ENCODE measurements at places on chromosomes 7 and 10.

DNA sequence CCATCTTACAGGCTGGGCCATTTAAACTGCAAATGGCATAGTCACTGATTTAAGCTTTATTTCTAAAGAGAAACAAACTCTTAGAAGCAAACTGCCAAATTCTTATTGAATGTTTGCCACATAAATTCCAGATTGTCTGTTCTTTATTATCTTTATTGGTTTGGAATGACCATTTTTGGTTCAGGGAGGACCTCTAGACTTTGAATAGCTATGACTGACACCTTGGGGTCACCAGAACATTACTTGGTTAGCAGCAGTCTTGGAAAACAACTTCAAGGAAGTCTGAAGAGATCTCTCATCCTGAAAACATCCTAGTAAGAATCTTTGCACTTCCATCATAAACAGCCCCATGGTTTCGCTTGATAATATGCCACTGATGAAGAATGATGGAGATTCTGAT lies 197.1 kb downstream of the SUGCT start:
- no peak for DNase-seq

GRCh38 chr10:12509794-12510100 lies 160.4 kb downstream of the CAMK1D start:
- no peak for DNase-seq

- DNase-seq = peak; percentile 79
Measured at GRCh38 chr7:25093268-25093826, 31.7 kb downstream of the CYCS start.

GRCh38 chr10:129136951-129137350 lies 330.1 kb upstream of the MGMT start:
- no peak for DNase-seq

- DNase-seq = no peak
Measured at GRCh38 chr7:38154278-38154677, 23.8 kb upstream of the STARD3NL start.

GRCh38 chr7:77253151-77253550 lies 53.5 kb upstream of the FGL2 start:
- no peak for DNase-seq

DNA sequence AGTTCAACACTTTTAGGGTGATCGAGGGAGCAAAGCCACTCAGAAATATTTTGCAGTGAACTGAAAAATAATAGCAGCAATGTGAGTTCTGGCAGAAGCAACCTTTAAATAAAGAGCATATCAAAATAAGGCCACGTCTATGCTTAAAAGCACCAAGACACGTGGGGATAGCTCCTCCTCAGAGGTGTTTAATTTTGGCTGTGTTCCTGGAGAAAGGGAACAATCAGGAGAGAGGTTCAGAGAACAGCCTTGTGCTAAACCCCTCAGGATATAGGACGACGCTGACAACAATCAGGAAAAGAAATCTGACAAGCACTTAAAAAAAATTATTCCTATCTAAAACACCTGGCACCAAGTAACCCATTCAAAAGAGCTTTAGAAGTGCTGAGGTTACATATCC lies 471.9 kb upstream of the CELF2 start:
- DNase-seq = no peak

- DNase-seq = no peak
Measured at GRCh38 chr10:78572565-78572964, 496.2 kb upstream of the ZMIZ1 start.

GRCh38 chr7:104883248-104883717 lies 130.7 kb upstream of the KMT2E start:
- no peak for DNase-seq

GRCh38 chr7:90709501-90710465 lies 113.7 kb downstream of the CDK14 start:
- DNase-seq = no peak

DNA sequence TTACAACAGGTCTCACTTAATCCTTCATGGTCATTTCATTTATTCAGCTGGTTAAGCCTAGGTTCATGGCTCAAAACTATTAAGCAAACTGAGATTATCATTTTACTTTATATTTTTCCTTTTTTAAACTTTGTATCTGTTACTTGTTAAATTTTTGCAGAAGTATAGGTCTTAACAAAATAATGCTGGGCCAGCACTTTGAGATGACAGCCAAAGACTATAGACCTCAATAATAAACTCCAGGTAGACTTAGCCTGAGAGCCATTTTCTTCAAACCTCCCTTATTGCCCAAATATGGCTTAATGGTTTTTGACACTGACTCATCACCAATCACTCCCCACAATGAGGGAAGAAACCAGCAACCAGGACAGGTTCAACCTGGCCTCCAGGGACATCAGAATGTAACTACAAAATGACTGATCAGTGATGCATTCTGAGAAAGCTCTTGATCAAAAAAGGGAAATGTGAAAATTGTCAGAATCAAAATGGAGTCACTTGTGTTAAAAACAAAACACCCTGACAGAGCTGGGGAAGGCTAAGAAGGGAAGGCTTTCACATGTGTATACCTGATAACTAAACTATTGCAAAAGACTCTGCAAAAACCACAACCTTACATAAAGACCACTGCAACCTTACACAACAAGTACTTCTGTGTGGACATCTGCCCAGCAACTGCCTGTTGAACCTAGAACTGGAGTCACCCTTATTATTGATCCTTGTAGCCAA lies 2.1 kb upstream of the CCDC126 start:
- peak; percentile 22 for DNase-seq

- DNase-seq = no peak
Measured at GRCh38 chr10:95864906-95865813, 42.6 kb upstream of the CC2D2B start.

DNA sequence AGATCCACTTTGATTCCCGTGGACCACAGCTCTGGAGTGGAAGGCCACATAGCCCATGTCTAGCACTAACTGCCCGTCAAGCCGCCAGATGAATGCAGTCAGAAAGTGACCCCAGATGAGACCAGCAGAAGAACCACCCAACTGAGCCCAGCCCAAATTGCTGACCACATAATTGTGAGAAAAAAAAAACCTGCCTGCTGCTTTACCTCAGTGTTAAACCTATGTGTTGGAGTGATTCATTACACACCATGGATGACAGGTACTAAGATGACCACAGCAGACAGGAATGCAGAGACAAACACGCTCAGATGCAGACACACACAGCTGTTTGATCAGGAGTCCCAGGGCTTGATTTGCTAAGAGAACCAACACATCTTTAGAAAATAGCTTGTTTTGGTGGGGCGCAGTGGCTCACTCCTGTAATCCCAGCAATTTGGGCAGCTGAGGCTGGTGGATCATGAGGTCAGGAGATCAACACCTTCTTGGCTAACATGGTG lies 168.1 kb upstream of the PPP2R2D start:
- no peak for DNase-seq

GRCh38 chr7:111677848-111678247 lies 115.6 kb upstream of the IMMP2L start:
- no peak for DNase-seq

- no peak for DNase-seq
Measured at GRCh38 chr10:35834877-35835494, 192.9 kb upstream of the FZD8 start.

DNA sequence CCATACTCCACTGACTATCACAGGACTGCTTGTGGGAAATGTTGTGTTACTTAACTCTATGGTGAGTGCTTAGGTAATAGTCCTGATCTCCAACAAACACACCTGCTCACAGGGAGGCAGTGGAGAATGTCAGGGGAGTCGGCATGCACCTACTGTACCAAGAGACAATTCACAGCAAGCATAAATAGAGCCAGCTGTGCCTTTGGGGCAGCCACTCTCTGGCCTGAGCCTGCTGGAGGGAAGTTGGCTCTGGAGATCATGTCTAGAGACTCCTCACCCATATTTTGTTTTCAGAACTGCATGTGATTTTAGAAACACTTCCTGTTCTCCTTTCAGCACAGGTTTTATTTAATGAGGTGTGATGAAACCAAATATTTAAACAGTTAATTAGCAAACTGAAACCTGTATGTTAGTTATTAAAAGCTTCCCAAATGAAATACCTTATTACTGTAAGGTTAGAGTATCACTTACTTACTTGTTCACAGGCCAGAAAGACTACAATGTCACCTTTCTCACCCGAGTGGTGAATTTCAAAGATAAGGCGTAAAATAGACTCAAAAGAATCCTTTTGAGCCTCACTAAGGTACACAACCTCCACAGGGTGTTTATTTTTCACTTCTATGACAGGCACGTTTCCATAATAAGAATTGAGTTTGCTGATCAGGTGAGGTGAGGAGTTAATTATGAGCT lies 21.8 kb downstream of the DHX32 start:
- no peak for DNase-seq

DNA sequence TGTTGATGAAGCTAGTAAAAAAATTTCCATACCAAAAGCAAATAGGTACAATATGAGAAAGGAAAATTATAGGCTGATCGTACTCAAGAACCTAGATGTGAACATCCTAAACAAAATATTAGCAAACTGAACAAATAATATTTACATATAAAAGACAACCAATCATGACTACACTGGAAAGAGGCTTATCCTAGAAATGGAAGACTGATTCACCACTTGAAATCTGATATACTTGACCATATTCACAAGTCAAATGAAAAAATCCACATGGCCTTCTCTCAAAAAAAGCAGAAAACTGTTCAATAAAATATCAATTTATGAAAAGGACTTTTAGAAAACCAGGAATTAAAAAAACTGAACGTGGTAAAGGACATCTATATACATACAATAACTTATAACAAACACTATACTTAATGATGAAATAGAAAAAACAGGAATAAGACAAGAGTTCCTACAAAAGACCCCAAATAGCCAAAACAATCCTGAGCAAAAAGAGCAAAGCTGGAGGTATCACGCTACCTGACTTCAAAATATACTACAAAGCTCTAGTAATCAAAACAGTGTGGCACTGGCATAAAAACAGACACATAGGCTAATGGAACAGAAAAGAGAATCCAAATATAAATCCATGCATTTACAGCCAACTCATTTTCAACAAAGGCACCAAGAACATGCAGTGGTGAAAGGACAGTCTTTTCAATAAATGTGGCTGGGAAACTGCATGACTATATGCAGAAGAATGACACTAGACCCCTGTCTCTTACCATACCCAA lies 29.2 kb upstream of the FAM180A start:
- DNase-seq = no peak

DNA sequence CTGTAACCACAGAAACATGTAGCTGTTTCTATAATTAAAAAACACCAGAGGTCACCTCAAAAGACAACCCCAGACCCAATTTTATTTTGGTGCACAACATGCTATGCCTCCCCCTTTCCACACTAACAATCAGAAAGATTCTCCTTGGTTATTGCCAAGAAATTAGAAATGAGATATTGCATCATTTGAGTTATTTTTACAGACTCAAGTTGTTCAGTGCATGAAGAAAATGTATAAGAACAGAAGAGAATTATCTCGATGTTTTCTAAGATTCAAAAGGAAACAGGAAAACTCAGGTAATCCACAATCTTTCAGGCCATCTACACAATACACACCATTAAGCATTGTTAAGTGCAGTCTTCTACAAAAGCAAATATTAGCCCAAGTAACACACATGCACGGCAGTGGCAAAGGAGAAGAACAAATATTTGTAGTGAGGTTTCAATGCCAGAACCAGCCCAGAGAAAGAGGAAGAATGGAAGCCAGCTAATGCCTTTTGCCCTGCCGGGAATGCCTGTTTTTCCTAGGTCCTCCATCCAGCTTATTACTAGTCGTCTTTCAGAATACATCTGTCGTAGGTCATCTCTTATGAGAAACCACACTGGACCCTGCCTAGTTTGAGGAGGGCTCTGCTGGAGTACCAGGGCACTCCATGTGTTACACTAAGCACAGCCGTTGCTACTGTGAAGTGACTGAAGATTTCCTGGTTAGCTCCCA lies 67.6 kb upstream of the C1GALT1 start:
- no peak for DNase-seq

Data from activated T-cell treated with anti-CD3 and anti-CD28 coated beads for 48 hours (primary cell).